ENCODE measurements at places on chromosomes 16 and 17.

DNA sequence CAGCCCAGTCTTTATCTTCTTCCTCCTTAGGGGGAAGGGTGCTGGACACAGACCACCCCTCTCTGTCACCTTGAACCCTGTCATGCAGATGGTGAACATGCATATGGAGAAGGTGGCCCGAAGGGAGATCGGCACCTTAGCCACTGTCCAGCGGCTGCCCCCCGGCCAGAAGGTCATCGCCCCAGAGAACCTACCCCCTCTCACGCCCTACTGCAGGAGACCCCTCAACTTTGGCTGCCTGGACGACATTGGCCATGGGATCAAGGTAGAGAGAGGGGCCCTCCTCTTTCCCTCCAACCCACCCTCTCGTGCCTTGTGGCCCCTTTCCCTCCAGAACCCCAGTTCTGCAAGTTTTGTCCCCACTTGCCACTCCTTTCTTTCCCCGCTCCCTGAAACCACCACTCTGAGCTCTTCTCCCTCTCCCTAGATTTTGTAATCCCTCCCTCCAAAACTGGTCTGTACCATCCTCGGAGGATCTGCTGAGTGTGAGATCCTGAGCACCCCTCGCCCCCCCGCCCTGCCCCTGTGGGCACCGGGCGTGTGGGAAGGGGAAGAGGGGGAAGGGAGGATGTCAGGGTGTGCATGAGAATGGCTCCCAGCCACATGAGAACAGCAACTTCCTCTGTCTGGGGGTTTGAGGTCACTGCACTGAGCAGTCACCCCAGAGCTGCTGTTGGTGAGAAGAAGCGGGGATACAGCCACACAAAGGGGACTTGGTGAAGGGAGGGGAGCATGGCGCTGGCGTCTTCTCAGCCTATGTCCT lies 7.3 kb downstream of the ABI3 start:
- peak; percentile 38 for DNase-seq

DNA sequence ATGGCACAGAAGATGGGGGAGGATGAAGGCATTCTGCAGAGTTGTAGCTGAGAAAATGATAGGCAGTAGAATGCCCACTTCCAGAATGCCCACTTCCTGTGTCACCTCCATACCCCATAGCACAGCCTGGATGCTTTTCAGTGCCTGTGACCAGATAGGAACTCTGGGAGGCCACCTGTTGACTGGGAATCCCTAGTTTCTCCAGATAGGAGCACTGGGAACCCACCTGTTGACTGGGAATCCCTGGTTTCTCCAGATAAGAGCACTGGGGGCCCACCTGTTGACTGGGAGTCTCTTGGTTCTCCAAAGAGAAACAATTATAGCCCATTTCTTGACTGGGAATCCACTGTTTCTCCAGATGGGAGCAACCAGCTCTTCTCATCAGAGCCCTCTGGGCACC lies 11.6 kb downstream of the CPHXL start:
- no peak for DNase-seq

DNA sequence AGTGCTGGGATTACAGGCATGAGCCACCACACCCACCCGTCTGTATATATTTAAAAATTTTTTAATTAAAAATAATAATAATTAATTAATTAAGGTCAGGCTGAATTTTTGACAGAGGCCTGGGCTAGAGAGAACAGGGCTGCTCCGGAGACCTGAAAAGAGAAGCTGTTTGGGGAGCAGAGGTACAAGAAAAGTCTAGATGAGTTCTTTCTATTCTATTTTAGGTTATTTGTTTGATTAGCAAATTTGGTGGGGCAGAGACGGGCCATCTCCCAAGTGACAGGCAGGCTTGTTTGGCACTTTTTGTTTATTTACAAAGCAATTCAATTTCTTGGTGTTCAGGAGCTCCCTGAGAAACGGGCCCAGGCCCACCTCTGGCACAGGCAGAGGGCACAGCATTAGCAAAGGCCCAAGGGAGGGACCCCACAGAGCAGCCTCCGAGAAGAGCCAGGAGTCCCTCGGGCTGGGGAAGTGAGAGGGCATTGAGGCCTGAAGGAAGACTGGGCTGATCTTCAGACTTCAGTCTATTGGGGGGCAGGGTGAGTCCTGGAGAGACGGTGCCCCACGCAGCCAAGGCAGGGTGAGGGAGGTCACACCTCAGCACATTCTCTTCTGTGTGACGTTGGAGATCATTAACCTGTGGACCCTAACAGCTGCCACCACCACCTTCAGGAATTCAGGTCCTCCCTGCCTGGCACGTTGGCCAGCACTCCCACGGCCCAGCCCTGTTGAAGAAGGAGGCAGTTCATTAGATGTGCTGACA lies 10.8 kb upstream of the RIPOR1 start:
- DNase-seq: no peak

DNA sequence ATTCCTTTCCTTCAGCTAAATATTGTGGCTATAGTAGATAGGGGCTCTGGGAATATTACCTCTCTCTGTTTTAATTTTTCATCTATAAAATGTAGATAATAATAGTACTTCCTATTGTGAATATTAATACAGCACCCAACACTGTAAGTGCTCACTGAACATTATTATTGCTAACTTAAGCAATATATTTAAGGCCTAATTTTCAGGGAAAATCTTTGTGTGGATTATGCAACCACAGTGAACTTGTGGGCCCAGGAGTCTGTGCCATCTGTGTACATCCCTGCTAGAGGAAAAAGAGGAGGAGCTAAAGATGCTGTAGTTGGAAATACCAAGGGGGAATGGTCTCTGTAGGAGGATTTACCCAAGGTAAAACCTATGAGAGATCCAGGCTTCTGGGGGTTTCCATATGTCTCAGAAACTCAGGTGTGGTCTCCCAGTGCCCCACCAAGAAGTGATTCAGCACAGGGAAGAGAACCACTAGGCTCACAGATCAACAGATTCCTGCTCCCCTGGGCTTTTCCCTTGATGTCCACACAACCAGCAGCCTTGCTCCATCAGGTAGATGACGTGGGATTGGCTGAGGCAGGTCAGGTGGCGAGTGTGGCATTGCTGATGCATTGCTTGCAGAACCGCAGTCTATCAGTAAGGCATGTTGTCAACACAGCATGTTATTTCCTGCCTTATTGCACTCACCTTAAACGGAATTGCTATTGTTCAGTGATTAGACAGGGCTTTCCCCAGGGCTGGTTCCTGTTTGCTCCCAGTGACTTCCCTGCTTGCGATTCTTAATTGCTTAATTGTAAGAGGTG lies 1.6 kb upstream of the N4BP1 start:
- peak; percentile 87 for DNase-seq

GRCh38 chr17:48589831-48590606 lies at the start of gene HOXB3:
HOXB3 (minus strand) TSS chr17:48590241; CDS start chr17:48552474, 37,767 bp downstream.
- DNase-seq: no peak

- no peak for DNase-seq
Observed at GRCh38 chr17:11109106-11109505, 131.9 kb upstream of the SHISA6 start.

DNA sequence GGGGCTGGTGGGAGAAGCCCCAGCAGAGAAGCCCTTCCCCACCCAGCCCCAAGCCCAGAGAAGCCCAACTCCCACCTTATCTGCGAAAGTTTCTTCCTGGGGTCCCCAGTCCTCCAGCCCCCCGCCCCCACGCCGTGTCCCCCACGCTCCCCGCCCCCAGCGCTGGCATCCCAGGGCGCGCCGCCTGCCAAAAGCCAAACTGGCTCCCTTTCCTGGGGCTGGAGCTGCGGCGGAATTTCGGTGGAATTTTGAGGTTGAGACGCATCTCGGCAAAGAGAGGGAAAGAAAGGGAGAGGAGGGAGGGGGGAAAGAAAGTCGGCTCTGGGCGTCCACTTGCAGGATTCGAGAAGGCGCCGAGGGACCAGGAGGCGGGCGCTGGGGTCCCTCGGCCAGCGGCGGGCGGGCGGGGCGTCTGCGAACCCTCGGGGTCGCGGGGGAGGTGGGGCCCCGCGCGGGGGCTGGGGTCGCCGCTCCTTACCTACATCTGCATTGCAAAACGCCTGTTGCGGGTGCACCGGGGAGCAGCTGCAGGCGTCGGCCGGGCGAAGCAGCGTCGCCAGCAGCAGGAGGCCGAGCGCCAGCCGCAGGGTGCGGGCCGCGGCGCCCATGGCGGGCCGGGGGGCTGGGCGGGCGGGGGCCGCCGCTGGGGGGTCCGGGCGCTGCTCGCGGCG lies 571 bp downstream of the TIMP2 start:
- no peak for DNase-seq

- no peak for DNase-seq
Observed at GRCh38 chr16:18582902-18583301, 21.0 kb upstream of the NOMO2 start.
